ENCODE measurements at places on chromosomes 16 and 17. TPM values are rescaled to one million over a fixed set of nuclear protein-coding genes. Genes with fewer than 3 reads are reported as not detected.

Gene CNTNAP4
- not detected for total RNA-seq

Gene PDILT
- not detected for total RNA-seq

Gene SLFN11
- 0.53 TPM for total RNA-seq

Gene KRTAP2-1
- total RNA-seq, result not detected
